ENCODE measurements at places on chromosomes 7 and 10. TPM values are rescaled to one million over a fixed set of nuclear protein-coding genes. Genes with fewer than 3 reads are reported as not detected.

Gene MOGAT3
- total RNA-seq: not detected

Gene GNGT1
- total RNA-seq: not detected

Gene SLC25A13
- 21.9 TPM for total RNA-seq

Gene VPS37D
- 3.1 TPM for total RNA-seq

Gene PSMA2
- 54.3 TPM for total RNA-seq

Gene NYAP1
- total RNA-seq: 3.1 TPM

Gene SYT15
- total RNA-seq: 1.0 TPM

Gene METTL27
- total RNA-seq: 1.6 TPM

Gene PRLHR
- total RNA-seq: not detected

Gene CCT6A
- 113 TPM for total RNA-seq

Gene TRIM50
- total RNA-seq: 0.52 TPM

Gene NKX6-2
- total RNA-seq: not detected

Gene OPN4
- total RNA-seq: not detected

Gene LSM5
- 18.3 TPM for total RNA-seq

Gene LIPM
- total RNA-seq: under 0.01 TPM

Gene HABP2
- under 0.01 TPM for total RNA-seq

Gene FAM25A
- not detected for total RNA-seq

Gene TCERG1L
- not detected for total RNA-seq

Gene CRHR2
- under 0.01 TPM for total RNA-seq
